ENCODE measurements at places on chromosomes 5 and 9. TPM values are rescaled to one million over a fixed set of nuclear protein-coding genes. Genes with fewer than 3 reads are reported as not detected.

S100Z gene
- 1.5 TPM for total RNA-seq

- peaks cover 9% of the 10 kb centered on the region for H3K27me3 ChIP-seq
- peak overlapping the region; percentile 94 for H3K4me3 ChIP-seq
- peak overlapping the region; percentile 87 for H3K27ac ChIP-seq
Measured at GRCh38 chr5:72817076-72817481, 618 bp downstream of the TNPO1 start.

DNA sequence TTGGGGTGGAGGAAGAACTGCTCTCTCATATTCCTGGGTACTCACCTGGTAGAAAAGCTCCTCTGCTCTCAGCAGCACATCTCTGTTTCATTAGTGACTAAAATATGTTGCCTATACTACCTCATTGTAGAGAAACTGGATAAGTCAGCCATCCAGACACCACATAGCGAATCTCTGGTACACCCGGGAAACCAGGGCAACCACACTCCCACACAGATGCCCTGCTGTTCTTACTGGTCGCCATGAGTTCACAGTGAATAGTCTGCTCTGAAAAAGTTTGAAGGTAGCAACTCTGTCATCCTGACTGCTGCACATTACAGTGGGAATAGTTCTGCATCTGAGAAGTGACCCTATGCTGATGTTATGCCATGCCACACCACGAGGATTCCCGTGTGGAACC, 135.0 kb downstream of the ENTREP1 start:
- no peaks in the 10 kb centered on the region for H3K4me1 ChIP-seq
- H3K27me3 ChIP-seq, result no peaks in the 10 kb centered on the region
- no peak overlapping the region for H3K27ac ChIP-seq
- H3K36me3 ChIP-seq, result no peaks in the 10 kb centered on the region
- no peak for DNase-seq

DNA sequence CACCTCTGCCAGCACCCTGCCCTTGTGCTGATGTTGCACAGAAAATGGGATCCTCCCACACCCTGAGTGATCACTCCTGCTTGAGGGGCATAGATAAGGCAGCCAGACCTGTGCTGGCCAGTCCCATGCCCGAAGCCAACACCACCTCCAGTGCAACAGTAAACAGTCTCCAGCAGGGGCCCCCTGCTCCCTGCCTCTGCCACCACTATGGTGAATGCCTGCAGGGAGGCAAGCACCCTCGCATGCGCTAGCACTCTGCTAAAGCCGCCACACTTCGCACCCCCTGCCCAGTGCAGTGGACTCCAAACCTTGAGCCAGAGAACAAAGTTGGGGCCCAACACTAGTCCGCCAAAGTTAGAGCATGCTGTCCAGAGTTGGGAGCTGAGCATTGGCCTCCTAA, 118.7 kb downstream of the PJA2 start:
- H3K27ac ChIP-seq, result no peak overlapping the region
- no peaks in the 10 kb centered on the region for H3K27me3 ChIP-seq
- H3K4me3 ChIP-seq, result no peak overlapping the region

DNA sequence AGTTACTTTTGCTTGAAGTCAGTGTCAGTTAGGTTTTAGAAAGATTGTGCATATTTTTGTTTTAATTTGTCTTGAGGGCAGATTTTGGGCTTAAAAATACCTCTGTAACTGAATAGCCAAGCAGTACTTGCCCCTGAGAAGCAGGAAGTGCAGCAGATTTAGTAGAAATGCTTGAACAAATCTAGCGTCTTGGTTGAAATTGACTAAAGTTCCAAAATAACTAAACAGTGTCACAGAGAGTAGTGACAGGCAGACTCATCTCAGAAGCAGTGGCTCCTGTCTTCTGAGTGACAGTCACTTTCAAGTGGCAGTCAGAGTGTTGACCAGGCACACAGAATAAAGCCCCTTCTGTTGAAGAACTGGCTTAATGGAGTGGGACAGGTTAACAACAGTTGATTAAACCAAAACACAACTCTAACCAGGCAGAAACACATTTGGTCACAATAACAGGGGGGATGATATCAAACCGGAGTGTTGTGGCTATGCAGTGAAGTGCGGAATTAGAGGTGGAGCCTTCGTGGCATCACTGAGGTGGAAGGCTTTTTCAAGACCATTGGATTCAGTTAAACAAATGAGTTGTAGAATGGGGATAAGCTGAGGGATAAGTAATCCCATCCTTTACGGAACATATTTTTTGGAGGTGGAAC, 29.1 kb downstream of the TRIO start:
- H3K27ac ChIP-seq, result no peak overlapping the region
- DNase-seq, result no peak
- peaks cover 5% of the 10 kb centered on the region for H3K36me3 ChIP-seq
- no peak overlapping the region for H3K4me3 ChIP-seq
- peaks cover 12% of the 10 kb centered on the region for H3K4me1 ChIP-seq

DNA sequence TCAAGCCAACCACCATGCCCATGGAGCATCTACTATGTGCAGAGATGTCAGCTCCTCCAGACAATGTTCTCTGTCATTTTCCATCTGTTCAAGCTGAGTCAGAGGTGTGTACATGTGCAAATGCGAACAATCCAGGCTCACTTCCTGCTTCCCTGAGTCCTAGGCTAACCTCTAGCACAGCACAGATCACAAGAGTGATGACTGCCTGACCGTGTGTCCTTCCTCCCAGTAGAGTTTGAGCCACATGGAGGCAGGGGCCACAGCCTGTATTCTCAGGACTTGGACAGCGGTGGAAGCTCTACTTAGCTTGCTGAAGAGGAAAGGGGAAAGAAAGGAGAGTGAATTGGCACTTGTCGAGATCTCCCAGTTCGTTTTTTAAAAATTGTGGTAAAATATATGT, 87.2 kb downstream of the KCNIP1 start:
- no peak overlapping the region for H3K27ac ChIP-seq
- H3K27me3 ChIP-seq, result peaks cover 36% of the 10 kb centered on the region
- no peaks in the 10 kb centered on the region for H3K4me1 ChIP-seq
- no peaks in the 10 kb centered on the region for H3K36me3 ChIP-seq
- no peak for DNase-seq
- H3K4me3 ChIP-seq, result no peak overlapping the region

GRCh38 chr5:151406322-151406947, 41.0 kb upstream of the SLC36A1 start:
- peaks cover 66% of the 10 kb centered on the region for H3K27me3 ChIP-seq
- no peak overlapping the region for H3K4me3 ChIP-seq
- no peak for DNase-seq
- no peaks in the 10 kb centered on the region for H3K4me1 ChIP-seq
- H3K36me3 ChIP-seq, result no peaks in the 10 kb centered on the region

DNA sequence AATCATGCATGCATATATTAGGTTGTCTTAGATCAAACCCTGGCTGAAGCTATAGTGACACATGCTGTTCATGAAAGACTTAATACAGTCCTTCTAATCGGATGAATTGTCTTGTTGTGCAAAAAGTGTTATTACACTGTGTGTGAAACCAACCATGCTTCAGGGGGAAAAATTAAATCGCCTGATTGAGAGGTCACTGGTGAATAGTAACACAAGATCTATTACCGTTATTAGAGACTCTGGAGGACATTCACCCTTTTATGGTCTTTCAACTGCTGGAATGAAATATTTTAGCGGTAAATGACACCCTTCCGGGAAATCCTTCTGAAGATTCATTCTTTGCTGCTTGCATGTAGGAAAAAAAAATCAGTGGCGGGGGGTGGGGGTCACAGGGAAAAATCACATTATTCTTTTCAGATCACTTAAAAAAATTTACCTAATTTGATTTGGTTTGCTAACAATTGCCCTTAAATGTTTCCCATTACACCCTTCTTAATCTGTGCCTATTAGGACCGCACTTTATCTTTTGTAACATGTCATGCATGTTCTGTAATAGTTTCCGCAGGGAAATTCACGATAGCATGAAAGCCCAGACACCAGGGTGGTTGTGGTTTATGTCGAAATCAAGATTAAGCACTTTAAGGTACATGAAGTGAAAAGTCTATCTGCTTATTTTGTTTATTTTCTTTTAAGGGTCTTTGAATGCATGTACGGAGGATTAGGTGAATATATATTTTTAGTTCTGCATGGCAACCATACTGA, 120.6 kb downstream of the FOCAD start:
- H3K4me3 ChIP-seq, result no peak overlapping the region
- DNase-seq, result no peak
- H3K27me3 ChIP-seq, result no peaks in the 10 kb centered on the region
- H3K27ac ChIP-seq, result no peak overlapping the region

All from T-helper 17 cell (primary cell).